Left ventricle myocardium inferior (tissue), 1 donor: ENCODE measurements at places on chromosomes 12 and 14. TPM values are rescaled to one million over a fixed set of nuclear protein-coding genes. Genes with fewer than 3 reads are reported as not detected.

AGAP2 gene
- total RNA-seq, result 6.5 TPM

NR2C1 gene
- 40.1 TPM for total RNA-seq

SLC6A15 gene
- total RNA-seq, result not detected

EXOC3L4 gene
- 0.66 TPM for total RNA-seq

DHRS2 gene
- not detected for total RNA-seq

DNA sequence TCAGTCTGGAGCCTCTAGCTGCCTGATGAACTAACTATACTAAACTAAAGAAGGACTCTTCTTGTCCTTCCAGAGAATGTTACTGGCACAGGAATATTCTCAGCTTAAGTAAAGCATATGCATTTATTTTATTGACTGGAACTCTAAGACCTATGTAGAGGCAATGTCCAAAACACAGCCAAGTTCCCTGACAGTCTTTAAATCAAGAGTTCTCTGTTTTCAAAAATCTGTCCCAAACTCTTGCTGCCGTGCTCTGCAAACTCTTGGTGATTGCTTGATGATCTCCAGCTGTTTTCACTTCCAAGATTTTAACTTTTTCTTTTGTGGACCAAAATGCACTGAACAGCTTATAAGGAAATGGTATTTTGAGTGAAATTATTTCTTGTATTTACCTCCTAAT, 67.5 kb upstream of the DAAM1 start:
- DNase-seq, result no peak

DNA sequence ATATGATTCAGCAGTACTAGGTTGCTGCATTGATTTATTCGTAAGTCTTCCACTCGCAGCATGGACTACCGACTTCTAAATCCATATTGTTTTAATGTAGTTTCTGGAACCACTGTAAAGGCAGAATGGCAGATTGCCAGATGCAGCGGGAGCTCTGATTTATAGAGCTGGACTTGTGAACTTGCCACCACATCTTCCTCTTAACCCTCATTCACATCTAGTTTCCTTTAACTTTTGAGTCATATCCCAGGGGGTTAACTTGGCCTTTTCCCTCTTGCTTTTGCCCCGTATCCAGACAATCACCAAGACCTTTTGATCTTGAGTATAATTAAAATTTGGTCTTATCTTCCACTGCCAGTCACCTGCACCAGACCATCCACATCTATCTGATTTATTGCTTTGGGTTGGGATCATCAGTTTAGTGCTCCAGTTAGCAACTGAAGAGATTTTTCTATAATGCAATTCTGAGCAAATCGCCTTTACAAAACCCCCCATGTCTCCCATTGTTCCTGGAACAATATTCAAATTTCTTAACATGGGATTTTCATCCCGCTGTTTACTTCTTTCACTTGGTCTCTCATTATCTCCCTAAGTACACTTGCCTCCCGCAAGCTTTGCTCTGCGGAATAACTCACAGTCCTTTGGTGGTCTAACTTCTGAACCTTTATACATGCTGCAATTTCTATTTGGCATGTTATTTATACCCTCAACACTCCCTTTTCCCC, 130.5 kb downstream of the ACSS3 start:
- no peak for DNase-seq

GRCh38 chr12:129815846-129816245, 88.0 kb downstream of the TMEM132D start:
- no peak for DNase-seq

DNA sequence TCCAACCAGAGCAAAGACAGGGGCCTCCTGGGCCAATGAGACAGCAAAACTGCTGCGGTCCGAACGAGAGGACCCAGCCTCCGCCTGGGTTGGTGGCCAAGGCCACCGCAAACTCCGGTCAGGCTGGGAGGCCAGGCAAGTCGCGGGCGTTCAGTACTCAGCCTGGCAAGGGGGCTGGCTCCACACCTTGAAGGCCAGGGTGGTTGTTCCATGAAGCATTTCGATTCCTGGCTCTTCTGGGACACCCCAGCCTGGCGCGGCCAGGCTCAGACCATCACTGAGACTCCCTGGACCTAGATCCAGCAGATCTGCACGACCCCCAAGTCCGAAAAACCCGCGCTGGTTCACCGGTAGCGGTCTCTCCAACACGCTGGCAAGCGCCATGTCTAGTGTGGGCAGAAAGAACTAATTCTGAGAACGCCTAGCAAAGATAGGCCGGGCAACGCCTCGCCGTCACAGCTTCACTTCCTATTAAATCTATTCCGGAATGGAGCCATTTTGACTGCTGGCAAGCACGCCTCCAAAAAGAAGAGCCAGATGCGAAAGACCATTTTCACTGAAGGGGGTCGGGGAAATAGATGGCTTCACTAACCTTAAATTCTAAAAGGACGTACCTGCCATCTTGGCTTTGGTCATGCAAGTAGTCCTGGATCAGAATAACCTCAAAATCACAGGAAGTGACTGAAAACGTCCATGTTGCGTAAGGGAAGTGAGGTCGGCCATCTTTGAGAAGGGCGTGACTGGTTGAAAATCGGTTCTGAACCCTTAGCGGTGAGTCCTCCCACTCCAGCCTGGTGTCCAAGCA, at the start of gene PSMB5:
PSMB5 (minus strand) TSS at position 403 of the 805 bp plus-strand sequence; CDS start at position 384, 19 bp downstream.
- DNase-seq, result peak; percentile 89

GRCh38 chr12:129049917-129050316, 196.6 kb downstream of the GLT1D1 start:
- no peak for DNase-seq

DNA sequence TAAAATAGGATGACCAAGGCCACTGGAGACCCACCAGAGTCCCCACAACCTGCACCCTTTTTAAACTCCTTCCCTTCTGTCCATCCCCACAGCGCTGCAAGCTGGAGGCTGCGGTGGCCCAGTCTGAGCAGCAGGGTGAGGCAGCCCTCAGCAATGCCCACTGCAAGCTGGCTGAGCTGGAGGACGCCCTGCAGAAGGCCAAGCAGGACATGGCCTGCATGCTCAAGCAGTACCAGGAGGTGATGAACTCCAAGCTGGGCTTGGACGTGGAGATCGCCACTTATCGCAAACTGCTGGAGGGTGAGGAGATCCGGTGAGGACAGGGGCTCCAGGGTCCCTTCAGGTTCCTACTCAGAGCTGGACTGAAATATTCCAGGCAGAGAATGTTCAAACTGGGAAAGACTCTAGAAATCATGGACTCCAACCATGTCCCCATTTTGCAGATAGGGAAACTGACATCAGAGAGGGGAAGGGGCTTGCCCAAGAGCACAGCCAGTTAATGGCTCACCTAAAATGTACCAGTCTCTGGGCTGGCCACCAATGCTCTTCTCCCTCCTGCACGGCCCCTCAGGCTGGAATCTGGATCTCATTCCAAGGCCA, 17.2 kb downstream of the KRT85 start:
- DNase-seq, result no peak

DNA sequence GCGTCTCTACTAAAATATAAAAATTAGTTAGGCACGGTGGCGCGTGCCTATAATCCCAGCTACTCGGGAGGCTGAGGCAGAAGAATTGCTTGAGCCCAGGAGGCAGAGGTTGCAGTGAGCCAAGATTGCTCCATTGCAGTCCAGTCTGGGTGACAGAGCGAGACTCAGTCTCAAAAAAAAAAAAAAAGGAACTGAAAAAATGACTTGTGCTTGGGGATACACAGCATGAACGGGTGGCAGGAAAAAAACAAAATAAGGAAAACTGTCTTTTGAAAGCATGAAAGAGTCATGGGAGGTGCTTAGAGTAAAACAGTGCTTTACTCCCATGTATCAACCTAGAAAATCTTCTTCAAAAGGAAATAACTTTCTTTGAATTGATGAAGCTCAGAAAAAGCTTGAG, 80.8 kb downstream of the TMTC1 start:
- no peak for DNase-seq

DNA sequence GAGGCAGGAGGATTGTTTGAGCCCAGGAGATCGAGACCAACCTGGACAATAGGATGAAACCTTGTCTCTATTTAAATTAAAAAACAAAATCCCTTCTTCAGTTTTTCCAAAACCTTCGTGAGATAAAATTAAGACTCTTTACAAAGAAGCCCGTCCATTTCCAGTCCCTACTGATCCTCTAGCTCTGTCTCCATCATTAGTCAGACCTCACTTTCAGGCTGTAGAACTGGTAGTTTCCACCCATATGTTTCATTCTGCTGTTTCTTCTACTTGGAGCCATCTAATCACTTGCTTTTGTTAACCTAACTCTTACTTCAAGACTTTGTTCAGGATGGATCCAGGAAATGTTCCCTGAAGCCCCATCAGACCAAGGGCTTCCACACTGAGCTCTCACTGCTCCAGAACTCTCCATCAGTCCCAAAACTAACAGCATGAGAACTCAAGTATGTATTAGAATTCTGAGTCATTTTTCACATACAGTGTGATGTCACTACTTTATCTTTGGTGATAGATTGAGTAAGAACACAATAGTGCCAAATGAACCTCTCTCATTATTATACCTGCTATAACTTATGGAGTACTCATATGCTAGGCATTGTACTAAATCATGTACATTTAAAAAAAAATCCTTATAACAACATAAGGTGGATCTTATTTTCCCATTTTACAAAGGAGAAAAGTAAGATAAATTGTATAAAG, 90.8 kb downstream of the PRICKLE1 start:
- DNase-seq, result no peak

GRCh38 chr14:68165274-68165843, 345.8 kb downstream of the RAD51B start:
- DNase-seq, result no peak

- no peak for DNase-seq
Observed at GRCh38 chr12:113052326-113052725, 4.2 kb upstream of the DTX1 start.

DNA sequence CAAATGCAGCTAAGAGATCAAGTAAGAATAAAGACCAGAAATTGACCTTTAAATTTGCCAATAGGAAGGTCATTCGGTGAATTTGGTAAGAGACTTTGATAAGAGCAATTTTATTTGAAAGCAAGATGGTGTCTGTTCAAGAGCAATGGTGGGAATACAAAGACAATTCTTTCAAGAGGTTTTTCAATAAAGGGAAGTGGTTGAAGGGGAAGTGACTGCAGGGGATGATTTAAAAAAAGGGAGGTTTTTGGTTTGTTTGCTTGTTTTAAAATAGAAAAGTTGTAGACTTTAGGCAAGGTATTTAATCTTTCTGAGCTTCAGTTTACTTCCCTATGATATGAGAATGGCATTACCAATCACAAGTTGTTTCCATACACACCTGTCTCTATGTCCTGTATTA, 4.3 kb upstream of the APPL2 start:
- no peak for DNase-seq

GRCh38 chr12:22641353-22642053, 16.5 kb downstream of the ETNK1 start:
- DNase-seq, result no peak

DNA sequence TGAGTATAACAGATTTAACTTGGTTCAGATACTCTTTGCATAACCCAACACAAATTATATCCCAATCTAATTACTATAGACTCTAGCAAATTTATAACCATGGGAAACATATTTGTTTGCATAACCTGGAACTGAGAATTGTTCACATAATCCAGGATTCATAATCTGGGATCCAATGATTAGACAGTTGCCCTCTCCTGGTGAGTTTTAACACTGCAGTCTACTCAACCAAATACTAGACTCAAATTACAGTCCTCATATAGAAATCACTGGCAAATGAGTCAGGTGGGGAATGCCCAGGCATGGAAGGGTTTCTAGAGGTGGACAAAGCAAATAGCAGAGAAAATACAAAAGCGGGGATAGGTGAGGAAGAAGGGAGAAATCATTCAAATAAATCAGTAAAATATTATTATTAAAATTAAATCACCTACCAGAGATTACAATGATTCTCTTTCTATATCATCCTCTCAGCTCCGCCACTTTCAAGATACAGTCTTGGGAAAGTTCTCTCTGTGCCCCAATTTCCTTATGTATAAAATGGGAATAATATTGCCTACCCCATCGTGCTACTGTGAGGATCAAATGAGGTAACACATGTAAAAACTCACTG, 9.4 kb downstream of the GCH1 start:
- no peak for DNase-seq

GRCh38 chr12:12331244-12331771, 18.7 kb downstream of the MANSC1 start:
- DNase-seq, result no peak

DNA sequence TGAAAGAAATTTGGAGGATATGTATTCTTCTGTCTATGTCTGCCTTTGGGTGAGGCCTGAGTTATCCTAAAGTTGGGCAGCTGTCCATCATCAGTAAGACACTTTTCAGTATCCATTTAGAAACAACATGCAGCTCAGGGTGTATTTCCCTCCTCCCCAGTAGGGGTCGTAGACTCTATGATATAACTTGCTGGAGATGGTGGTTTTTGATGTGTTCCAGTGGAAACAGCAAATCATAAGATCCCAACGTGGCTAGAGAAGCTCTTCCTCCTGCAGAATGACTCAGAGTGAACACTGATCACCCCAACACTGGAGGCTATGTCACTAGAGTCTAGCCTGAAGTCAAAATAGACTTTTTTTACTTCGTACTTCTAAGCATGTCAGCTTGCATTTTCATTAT, 331.6 kb upstream of the STXBP6 start:
- DNase-seq, result no peak
